ENCODE measurements at places on chromosomes 12 and 14.
A peak's percentile ranks its signal among the peaks of the same experiment; 100 is the strongest.

- no peak for DNase-seq
Measured at GRCh38 chr14:93957333-93957710, 19.0 kb downstream of the ASB2 start.

DNA sequence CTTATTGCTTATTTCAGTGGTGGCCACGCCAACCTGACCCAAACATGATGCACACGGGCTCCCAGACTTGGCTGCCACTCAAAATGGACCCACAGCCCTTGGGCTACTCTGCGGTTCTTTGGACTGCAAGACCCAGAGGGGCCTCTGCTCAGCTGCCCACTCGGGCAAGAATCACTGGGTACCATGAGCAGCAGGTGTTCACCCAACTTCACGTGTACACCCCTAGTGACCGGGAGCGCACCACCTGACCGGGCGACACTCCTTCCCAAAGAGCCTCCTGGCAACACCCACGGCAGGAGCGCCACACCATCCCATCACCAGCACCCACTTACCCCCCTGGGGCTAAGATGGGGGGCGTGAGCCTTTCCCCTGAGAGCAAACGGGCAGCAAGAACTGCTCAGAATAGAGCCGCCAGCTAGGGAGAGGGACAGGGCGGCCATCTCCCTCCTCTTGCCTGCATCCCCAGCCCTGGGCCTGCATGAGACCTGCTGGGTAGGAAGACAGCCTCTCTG lies 32.0 kb downstream of the CCNK start:
- no peak for DNase-seq

- no peak for DNase-seq
Measured at GRCh38 chr12:49339464-49339861, 2.5 kb upstream of the C1QL4 start.

GRCh38 chr12:44674875-44675274 lies 201.2 kb downstream of the NELL2 start:
- no peak for DNase-seq

- DNase-seq: no peak
Measured at GRCh38 chr12:44224399-44225148, 388.7 kb downstream of the TMEM117 start.

DNA sequence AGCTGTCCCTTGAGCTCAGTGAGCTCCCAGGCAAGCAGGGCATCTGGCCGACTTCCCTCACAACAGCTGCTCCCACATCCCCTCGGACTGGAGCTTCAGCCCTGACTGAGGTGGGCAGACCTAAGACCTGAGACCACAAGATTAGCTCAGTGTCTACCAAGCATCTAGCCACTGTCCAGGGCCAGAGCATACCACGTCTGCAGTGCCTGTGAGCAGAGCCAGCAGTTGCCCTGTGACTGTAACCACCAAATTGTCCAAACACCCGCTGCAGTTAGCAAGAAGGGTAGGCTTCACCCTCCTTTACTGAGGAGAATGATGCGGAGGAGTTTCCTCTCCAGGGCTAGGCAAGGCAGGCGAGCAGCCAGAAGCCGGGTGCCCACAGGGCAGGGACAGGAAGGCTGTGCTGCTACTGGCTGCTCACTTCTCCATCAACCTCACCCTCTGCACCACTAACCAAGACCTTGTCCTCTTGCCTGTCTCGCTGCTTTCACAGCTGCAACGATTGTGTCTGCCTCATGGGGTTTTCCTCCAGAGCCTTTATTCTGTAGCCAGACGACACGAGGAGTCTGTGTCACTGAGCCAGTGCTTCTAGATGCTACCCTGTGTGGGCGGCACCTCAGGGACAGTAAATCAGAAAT lies 53.9 kb downstream of the ANAPC7 start:
- no peak for DNase-seq

DNA sequence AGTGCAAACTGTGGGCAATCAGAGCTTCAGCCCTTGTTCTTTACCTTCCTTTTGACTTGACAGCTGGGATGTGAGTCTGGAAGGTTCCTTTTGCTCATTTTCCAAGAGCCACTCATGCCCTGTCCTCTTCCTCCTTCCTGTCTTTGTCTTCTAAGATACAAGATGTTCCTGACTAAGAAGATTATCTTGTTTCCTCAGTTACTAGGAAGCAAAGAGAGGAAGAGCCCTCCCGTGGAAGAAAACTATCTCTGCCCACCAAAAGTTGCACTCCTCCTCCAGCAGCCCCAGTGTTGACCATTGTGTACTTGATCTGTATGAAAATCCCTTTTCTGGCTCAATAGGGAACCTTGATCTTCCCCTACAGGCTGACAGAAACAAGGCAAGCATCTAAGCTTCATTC lies 138.0 kb downstream of the C12orf75 start:
- no peak for DNase-seq

DNA sequence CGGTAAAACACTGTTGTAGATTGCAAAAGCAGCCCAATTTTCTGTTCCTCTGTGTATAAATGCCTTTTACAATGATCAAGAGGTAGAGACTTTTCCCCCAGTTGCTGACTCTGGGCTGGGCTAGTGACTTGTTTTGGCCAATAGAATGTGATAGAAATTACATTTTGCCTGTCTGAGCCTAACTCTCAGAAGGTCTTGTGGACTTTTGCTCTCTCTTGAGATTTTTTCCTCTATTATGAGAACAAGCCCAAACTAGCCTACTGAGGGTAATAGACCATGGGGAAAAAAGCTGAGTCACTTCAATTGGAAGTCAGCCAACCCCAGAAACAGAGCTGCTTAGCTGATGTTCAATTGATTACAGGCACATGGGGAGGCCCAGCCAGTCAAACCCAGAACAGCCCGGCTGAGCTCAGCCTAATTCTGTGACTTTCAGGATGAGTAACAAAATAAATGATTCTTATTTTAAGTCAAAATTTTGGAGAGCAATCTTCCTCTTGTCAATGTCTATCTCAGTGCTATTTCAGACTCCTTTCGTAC lies 61.4 kb downstream of the MYF5 start:
- DNase-seq: peak; percentile 89

DNA sequence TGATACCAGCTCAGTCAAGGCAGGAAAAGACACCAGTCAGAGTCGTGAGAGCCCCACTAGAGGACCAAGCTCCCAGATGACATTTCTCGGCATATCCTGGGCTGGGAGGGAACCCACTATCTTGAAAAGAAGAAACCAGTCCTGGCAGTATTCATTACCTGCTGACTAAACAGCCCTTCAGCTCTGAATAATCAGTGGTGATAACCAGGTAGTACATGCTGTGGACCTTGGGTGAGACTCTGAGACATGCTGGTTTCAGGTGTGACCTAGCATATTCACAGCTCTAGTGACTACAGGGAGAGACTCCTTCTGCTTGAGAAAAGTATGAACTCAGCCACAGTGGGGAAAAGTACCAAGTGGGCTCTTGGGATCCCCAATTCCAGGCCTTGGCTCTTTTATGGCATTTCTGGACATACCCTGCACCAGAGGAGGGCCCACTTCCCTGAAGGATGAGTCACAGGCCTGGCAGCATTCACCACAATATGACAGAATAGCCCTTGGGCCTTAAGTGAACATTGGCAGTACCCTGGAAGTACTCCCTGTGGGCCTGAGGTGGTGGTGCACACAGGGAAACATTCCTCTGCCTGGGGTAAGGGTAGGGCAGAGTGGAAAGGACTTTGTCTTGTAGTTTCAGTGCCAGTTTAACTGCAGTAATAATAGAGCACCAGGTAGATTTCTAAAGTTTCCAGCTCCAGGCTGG lies 82.6 kb upstream of the SLC38A4 start:
- DNase-seq: no peak

- peak; percentile 90 for DNase-seq
Measured at GRCh38 chr12:56157201-56158028, 744 bp upstream of the MYL6 start.

DNA sequence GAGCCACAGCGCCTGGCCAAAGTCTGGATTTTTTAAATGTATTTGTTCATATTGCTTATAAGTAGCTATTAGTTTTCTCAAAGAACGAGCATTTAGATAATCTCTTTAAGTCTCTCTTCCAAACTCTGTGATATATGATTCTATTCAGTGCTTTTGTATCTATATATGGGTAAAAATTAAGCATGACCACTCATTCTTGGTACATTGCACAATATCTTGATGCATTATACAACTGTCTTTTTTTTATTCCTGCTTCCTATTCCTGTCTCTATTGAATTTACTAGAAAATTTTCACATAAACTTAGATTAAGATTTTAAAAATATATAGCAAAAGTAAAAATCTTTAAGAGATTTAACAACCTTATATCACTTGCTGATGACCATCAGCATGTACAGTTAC lies 29.1 kb downstream of the SOCS2 start:
- DNase-seq: no peak

DNA sequence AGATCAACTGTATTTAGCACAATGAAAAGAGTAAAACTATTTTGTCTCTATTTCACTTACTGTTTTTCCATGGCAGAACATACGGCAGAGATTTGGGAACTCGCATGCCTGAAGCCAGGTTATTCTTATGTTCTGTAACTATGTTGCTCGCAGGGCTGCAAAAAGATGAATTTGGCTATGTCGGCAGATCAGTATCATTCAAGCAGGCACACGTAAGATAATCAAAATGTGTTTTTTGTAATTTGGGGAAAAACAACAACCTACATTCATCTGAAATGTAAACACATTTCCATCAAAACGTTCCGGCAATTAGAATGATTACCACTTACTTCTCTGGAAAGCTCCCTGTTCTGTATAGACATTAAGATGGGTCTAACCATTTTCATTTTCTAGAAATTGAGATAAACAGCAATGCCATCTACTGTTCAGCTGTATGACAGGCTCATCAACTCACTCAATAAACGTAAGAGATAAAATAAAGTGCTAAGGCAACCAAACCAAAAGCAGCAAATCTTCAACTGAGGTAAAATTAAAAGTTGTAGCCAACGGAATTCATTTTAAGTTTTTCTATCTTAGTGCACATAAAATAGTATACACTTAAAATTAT lies 13.0 kb downstream of the GTSF1 start:
- no peak for DNase-seq

GRCh38 chr12:29537298-29537697 lies 39.8 kb upstream of the OVCH1 start:
- no peak for DNase-seq
